ENCODE measurements at places on chromosomes 11 and 22.

GRCh38 chr22:49573109-49573765 is 254.4 kb downstream of the BRD1 start:
- no peak for DNase-seq

GRCh38 chr22:35663371-35663770 is 15.1 kb downstream of the APOL6 start:
- no peak for DNase-seq

GRCh38 chr11:69499186-69499917 is 17.9 kb downstream of the LINC01488 start:
- DNase-seq, result peak; percentile 60

DNA sequence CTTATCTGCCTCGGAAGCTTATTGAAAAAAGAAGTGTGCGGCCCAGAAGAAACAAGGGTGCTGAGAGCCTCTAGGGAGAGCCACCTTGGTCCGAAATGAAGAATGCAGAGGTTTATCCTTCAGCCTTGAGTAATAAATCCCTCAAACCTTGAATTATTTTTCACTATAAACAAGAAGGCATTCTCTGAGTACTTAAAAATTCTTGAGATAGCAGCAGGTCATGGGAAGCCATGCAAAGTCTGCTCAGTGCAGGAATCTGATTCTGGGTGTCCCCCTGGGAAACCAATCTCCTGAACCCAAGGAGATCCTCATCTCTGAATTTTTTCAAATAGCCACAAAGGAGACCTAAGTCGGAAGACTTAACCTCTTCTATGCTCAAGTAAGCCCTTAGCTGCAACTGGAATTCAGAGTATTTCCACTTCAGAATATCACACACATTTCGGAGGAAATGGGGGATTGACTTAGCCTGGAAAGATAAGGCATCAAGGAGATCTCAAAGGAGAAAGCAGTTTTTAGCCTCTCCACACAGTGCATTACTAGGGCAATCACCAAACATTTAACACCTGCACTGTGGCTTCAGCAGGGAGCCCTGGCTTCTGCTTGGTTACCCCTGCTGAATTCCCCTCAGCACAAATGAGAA is 365.0 kb downstream of the ETS1 start:
- no peak for DNase-seq

DNA sequence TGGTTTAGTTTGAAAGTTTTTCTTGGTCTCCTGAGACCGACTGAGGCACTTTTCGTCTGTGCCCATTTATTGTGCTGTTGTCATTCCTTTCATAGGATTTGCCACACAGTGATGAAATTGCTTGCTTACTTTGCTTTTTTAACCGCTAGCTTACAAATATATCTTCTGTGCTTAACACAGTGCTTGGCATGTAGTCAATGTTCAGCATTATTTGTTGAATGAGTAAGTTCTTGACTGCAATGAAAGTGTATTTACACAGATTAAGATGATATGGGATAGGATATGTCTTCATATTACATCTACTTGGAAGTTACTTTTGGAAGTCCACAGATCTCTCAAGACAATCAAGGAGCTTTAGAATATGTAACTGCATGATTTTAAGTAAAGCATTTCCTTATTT is 91.2 kb downstream of the GRIA4 start:
- no peak for DNase-seq

DNA sequence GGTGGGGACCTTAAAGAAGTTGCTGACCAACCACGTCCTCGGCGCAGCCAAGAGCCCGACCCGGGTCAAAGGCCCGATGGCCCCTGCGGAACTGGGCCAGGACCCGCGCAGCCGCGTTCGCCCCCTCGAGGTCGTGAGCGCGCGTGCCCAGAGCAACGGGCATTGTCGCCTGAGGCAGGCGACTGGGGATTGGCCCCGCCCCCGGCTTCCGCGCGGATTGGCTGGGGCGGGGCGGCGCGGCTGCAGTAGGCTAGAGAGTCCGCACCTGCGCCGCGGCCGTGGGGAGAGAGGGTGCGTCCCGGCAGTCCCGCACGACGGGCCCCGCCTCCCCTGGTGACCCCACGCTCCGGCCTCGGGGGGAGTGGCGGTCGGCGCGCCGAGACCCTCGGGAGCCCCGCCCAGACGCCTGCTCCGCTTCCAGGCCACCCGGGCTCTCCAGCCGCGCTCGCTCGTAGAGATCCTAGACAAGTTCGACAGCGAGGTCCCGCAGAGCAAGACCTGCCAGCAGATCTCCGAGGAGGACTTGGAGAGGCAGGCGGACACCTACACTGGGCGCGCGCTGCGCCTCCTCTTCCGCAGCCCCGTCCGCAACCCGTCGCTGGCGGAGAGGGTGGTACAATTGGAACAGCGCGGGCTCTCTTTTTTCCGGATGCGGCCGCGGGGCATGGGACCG is 8.3 kb upstream of the PPIL2 start:
- DNase-seq, result peak; percentile 78

- no peak for DNase-seq
These were observed 1.9 kb upstream of the NECTIN1 start for GRCh38 chr11:119730789-119731386.

DNA sequence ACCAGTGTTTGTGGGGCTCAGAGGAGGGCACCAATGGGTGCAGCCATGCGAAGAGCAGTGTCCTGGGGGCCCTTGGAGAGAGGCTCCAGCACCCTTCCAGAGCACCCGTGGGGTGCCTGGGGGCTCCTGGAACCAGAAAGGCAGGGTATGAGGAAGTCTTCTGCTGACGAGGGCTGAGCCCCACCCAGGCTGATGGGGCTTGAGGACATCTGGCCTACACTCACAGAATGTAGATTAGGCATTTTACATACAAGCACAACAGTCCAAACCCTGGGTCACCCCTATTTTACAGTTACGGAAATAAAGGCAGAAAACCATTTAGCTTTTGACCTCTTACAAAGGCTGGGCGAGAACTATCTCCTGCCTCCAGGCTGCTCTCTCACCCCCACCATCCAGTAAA is 47.6 kb downstream of the ADAMTS8 start:
- DNase-seq, result no peak

GRCh38 chr11:73376803-73377629 is 817 bp downstream of the RELT start:
- DNase-seq, result peak; percentile 85

- no peak for DNase-seq
These were observed 45.8 kb downstream of the ZNRF3 start for GRCh38 chr22:28929197-28929596.

DNA sequence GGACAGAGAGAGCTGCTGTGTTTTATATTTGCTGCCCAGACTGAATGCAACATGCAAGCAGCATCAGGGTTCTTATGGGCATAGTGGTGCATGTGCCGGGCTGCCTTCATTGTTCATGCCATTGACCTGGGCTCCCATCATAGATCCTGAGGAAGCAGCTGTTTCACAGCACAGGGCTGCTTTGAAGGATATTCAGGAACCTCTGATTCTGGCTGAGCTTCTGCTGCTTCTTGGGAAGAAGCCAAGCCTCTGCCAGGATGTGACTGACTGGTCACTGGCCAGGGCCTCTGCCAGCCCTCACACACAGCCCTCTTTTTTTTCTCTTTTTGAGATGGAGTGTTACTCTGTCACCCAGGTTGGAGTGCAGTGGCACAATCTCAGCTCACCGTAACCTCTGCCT is 43.3 kb downstream of the CYB5R2 start:
- no peak for DNase-seq

DNA sequence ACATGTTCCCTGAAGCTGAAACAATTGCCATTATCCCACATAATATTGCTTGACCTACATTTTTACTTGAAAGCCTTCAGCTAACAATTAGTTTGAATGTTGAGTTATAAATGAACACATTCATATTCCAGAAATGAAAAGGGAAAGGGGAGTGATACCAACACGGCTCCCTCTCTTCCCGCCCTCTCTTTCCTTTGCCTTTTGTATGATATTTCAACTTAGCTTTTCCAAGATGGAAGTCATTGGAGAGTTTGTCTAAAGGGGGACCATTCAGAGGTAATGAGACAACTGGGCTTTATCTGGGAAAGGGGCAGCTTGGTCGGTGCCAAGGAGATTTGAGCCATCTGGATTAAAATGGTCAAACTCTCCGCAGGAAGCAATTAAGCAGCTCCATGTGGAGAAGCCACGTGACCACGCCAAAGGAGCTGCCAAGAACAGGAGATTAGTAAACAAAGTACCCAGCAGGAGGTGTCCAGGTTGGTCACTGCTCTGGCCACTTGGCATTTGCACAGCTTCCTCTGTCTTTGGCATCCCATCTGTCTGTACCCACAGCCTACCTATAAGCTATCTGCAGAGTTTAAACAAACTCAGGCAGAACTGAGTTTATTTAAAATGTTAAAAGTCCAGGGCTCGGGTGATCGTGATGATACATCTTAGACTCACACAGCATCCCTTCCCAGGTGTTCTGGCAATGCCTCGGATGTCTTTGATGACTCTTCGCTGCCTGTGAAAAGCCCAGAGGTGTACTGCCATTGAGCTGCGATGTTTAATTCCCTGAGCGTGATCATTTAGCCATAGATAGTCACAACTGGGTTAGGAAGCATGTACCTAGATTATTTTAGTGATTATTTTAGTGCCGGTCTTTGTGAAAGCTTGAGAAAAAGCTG is 735.9 kb downstream of the NTM start:
- DNase-seq, result no peak

- DNase-seq, result peak; percentile 24
These were observed 45.0 kb upstream of the FTH1 start for GRCh38 chr11:62012451-62012831.

DNA sequence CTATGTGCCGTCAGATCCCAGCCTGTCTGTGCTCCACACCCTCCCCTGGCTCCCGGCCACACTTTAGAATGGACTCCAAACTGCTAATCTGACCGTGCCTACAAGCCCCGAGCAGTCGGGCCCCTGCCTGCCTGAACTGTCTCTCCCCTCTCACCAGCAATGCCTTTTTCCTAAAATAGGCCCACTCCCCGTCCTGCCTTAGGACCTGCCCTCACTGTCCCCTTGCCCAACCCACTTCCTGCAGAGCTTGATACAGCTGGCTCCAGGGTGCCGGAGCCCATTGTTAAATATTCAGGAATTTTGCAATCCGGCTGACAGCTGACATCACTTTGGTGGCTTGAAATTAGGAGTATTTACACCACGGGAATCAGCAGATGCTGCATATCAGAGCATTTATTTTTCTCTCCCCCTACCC is 21.4 kb downstream of the MN1 start:
- no peak for DNase-seq

- DNase-seq, result no peak
These were observed 4.8 kb downstream of the PIM3 start for GRCh38 chr22:49965091-49966040.

DNA sequence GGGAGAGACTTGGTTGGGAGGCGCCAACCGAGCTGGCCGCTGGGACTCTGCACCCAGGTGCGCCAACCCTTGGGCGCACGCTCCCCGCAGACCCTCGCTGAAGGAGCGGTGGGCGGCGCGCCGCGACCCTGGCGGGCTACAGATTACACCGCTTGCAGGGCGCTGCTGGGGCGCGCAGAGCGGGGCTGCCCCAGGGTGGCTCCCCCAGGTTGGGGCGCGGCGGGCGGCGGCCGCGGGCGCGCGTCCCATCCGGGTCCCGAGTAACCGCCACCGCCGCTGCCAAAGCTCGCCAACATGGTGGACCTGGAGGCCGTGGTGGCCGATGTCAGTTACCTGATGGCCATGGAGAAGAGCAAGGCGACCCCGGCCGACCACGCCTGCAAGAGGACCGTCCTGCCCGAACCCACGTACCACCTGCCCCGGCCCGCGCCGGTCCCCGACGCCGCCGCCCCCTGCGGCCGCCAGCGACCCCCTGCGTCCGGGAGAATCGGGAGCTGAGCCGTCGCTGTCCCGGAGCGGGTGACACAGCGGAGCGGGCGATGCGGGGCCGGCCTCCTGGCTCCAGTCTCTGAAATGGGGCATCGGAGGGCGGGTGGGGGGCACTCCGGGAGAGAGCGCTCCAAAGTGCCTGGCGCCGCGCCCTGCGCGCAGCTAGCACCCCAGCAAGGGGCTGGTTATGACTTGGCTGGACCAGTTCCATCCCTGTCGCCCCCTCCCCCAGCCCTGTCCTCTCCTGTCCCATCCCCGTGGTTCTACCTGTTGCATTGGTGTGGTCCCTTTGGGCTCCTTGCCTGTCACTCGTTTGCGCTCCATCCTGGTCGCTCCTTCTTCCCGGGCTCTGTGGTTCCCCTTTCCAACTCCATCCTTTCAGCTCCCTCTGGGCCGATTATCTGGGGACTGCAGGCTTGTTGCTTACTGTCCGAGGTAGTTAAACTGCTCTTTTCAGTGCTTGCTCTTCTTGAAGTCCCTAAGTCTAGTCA is 143.3 kb upstream of the GRK3 start:
- DNase-seq, result peak; percentile 30

DNA sequence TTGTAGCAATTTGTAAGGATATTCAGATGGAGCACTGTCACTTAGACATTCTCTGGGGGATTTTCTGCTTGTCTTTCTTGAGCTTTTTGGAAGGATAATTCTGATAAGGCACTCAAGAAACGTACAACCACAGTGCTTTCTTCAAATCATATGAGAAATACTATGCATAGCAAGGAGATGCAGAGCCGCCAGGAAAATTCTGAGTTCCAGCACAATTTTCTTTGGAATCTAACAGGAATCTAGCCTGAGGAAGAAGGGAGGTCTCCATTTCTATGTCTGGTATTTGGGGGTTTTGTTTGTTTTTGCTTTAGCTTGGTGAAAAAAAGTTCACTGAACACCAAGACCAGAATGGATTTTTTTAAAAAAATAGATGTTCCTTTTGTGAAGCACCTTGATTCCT is 9.9 kb downstream of the PRSS23 start:
- DNase-seq, result no peak

- DNase-seq, result peak; percentile 81
These were observed 16.7 kb downstream of the PHLDA2 start for GRCh38 chr11:2912498-2912897.

DNA sequence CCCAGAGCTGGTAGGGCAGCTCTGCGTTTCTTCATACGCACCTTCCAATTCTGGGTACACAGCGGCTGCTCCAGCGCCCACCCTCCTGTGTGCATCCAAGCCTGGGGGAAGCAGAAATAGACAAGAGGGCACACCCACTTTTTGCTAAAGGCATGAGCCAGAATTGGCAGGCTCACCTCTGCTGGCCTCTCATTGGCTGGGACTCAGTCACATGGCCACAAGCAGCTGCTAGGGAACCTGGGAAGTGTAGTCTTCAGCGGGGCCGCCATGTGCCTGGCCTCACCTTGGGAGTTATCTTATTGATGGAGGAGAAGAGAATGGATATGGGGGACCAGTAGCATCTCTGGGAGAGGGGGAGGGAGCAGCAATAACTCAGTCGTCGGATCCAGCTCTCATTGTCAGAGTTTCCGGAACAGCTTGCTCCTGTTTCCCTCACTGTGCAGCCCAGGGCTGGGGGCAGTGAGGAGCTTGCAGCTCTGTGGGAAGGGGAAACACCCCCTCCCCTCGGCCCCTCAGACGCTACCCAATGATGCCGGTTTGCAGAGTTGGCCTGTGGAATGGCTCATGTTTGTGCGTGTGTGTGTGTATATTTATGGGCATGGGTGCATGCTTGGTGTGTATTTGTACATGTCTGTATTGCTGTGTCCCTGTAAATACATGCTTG is 11.8 kb upstream of the MIEF1 start:
- DNase-seq, result peak; percentile 66

- DNase-seq, result no peak
These were observed 27.9 kb upstream of the FZD4 start for GRCh38 chr11:86983021-86983488.

- DNase-seq, result peak; percentile 53
These were observed 547 bp downstream of the UVRAG start for GRCh38 chr11:75815345-75816168.

- DNase-seq, result no peak
These were observed 46.2 kb upstream of the YWHAH start for GRCh38 chr22:31897842-31898805.

- no peak for DNase-seq
These were observed 25.8 kb upstream of the CLPB start for GRCh38 chr11:72460091-72460647.

Measured in SW480 (cell line).